ENCODE measurements at places on chromosomes 1 and 21.
A peak's percentile ranks its signal among the peaks of the same experiment; 100 is the strongest.

GRCh38 chr21:20645344-20645743 is 352.9 kb upstream of the NCAM2 start:
- DNase-seq, result no peak

GRCh38 chr1:204077979-204078696 is 5.2 kb downstream of the SOX13 start:
- no peak for DNase-seq

GRCh38 chr1:158180741-158181576 is at the start of gene CD1D:
Gene CD1D, plus strand, starts transcription at chr1:158180895. Its CDS starts 207 bp downstream, at chr1:158181102.
- DNase-seq, result peak; percentile 21

DNA sequence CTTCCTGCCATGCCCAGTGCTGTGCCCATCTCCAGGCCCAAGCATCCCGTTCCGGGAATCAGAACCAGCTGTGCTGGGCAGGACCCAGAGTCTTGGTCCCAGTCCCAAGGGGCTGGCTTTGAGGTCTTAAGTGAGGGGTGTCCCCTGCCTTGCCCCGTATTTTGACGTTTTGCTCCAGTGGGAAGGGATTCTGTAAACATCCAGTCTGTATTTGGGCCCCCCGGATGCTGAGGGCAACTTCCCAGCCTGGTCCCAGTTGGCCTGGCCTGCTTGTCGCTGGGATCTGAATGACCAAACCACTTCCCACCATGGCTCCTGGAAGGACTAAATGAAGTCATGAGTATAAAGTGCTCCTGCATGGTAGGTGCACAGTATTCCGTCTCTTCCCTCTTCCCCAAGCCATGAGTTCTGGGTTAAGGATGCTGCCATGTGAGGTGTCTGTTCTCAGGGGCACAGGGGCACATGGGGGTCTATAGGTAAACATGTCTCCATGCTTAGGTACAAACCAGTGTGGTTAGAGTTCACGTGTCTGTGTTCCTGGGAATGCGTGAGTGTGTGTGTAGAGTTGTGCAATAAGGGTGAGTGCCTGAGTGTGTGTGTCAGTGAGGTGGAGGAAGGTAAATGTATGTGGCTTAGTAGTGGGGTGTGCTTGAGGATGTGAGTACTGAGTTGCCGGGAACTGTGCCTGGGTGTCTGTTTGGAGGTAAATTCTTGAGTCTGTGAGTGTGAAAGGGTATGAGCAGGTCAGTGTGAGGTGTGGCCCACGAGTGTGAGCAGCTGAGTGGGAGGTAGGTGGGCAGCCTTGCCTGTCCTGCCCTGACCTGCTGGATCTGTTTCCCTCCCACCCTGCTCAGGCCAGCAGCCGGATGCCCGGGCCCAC is 1.5 kb downstream of the B4GALT2 start:
- no peak for DNase-seq

GRCh38 chr1:64877151-64877550 is 89.2 kb downstream of the JAK1 start:
- no peak for DNase-seq

DNA sequence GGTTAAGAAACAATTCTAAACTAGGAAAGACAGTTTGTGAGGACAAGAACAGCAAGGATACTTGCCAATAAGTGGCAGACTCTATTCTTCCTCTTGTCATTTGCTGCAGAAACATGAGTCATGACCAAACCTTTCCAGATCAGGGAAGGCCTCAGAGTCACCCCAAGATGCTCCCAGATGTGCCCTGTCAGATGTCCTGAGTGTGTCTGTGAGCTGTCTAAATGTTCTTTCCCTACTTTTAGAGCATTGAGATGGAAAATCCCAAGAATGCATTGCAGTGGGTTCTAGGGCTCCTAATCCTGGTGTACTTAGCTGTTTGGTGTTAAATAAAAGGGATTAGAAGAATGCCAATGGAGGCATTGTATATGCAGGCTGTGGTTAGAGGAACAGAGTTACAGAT is 57.5 kb upstream of the KIAA0040 start:
- DNase-seq, result no peak

DNA sequence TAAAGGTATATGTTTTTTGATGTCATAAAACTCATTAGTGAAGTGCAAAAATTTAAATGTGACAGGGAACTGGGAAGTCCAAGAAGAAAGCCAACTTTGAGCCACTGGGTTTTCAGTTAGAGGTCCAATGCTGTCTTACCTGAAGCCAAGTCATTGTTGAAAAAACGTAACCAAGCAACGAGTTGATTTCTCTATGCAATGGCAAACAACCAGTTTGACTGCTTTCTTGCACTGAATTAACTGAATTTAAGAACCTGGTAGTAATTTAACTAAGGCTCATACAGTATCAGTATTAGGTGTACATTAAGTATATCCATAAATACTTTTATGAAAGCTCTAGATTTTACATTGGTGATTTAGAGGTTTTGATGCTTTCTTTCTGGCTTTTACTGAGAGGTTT is 20.2 kb upstream of the S1PR1 start:
- no peak for DNase-seq

- peak; percentile 89 for DNase-seq
Observed at GRCh38 chr1:247111700-247112478, 7.7 kb upstream of the ZNF669 start.

DNA sequence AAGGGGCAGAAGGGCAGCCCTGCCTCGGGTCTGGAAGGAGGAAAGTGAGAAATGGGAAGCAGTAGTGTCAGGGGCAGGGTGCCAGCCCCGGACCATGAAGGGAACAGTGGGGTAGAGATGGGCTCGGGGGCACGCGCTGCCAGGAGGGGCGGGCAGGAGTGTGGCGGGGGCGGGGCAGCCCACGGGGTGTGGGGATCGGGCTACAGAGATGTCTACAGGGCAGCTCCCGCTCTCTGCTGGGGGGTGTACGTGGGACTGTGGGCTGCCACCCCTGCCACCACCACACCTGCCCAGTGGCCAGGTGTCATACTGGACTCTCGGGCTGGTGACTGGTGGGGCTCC is 7.4 kb downstream of the ARHGEF16 start:
- no peak for DNase-seq

DNA sequence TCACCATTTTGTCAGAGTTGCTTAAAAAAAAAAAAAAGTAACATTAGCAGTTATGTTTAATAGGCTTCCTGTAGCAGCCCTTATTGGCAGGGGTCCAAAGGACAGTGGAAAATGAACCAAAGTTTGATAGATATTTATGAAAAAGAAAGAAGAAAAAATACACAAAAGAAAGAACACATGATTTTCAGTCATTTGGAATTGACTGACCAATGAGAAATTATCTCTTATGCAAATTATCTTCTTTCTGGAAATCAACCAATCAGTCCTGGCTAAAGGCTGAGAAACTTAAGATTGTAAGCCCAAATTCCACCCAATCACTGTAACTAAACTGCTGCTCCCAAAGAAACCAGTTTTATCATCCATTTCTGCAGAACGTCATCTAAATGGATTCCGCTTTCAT is 282.4 kb downstream of the TM2D1 start:
- DNase-seq, result no peak

GRCh38 chr1:8578132-8578877 is 239.1 kb downstream of the RERE start:
- DNase-seq, result no peak

- DNase-seq, result peak; percentile 44
Observed at GRCh38 chr1:158999316-159000069, 10.2 kb upstream of the IFI16 start.

GRCh38 chr1:62508187-62508758 is 71.4 kb downstream of the USP1 start:
- peak; percentile 22 for DNase-seq

DNA sequence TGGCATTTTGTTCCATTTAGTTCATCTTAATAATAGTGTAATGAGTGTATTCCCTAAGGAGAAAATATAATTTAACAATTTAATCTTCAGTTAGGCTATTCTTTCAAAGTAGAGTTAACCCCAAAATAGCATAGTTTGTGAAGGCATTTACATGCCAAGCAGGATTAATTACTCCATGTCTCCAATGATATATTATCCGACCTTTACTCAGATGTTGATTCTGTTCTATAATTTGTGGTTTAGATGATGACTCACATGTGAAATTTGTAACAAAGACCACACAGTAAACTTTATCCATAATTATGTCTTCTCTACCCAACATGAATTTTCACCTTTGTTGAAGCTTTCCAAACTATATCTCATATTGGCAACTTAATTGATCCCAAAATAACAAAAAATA is 2065.2 kb downstream of the MRPL39 start:
- no peak for DNase-seq

DNA sequence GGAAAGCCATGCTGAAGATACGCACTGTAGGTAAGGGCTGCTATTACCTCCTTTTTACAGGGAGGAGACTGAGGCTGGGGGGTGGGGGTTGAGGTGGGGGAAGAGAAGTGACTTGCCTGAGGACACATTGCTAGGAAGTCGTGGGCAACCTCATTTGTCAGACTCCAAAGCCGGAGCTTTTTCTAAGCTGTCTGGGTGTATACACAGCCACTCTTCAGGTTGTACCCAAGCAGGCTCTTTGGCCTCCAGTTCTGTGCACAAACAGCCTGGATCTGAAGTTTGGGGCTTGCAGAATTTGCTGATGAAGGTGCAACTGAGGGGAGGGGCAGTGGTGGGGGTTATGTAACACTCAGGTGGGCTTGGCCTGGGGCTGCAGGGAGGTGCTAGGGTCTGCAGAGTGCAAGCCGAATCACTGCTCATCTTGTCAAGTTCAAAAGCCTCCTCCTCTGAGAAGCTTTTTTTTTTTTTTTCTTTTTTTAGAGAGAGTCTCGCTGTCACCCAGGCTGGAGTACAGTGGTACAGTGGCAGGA is 16.9 kb downstream of the TINAGL1 start:
- DNase-seq, result no peak

DNA sequence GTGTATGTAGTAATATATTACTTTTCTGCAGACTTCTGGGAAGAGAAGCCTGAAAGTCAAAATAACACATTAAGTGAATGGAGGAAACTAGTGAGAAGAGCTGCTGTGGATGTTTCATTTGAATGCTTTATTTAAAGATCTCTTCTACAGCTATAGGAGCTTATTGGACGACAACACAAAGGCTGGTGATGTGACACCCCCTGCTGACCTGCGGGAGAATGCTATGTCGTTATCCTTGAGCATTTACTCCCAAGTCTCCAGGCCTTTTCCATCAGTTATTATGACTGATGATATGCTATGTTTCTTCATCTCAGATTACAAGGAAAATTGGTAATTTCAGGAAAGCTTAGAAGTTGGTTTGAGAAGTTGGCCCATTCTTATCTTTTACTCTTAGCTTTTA is 22.3 kb upstream of the PLA2G4A start:
- DNase-seq, result no peak

- no peak for DNase-seq
Observed at GRCh38 chr1:203135636-203136305, 8.2 kb downstream of the ADORA1 start.

DNA sequence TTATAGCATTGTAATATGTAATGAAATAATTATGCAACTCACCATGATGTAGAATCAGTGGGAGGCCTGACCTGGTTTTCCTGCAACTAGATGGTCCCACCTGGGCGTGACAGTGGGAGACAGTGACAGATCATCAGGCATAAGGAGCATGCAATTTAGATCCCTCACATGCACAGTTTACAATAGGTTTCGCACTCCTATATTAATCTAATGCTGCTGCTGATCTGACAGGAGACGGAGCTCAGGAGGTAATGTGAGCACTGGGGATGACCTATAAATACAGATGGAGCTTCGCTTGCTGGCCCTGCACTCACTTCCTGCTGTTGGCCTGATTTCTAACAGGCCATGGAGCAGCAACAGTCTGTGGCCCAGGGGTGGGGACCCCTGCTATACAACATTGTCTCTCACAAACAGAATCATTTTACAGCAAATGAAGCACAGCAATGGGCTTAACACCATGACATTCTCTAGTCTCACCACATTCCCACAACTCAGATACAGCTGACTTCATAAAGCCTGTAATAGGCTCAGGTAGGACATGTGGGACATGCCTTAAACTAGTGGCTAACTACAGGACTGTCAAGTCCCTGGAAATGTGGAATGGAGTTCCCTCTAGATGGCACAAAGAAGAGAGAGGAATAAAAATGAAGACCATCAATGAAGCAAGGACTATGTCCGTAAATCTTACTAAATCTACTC is 40.7 kb upstream of the SLC5A9 start:
- no peak for DNase-seq

DNA sequence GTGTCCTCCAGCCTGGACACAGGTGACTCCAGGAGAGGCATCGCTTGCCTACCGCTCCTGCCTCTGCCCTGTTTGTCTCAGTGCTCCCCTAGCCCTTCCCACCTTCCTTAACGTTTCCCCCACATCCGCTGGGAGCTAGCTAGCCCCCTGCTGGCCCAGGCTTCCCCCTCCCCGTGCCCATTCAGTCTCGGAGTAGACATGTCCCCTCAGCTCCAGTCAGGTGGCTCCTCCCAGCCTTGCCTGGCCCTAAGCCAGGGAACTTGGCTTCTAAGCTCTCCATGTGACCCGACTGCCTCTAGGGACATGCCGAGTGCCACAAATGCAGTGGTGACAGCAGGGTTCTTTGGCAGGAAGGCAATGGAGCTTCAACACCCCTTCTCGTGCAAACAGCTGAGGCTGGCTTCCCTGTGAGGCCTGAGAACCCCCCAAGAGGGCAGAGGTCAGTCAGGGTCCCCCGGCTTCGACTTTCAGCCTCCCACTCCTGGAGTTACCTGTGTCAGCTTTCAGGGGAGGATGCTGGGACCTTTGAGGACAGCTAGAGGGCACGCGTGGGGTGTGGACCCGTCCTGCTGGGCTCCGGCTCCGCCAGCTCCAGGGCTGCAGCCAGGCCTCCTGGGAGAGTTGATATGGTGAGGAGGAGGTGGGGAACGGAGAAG is 16.2 kb downstream of the DRAXIN start:
- DNase-seq, result no peak

- no peak for DNase-seq
Observed at GRCh38 chr1:76443217-76443616, 368.7 kb downstream of the ST6GALNAC3 start.

DNA sequence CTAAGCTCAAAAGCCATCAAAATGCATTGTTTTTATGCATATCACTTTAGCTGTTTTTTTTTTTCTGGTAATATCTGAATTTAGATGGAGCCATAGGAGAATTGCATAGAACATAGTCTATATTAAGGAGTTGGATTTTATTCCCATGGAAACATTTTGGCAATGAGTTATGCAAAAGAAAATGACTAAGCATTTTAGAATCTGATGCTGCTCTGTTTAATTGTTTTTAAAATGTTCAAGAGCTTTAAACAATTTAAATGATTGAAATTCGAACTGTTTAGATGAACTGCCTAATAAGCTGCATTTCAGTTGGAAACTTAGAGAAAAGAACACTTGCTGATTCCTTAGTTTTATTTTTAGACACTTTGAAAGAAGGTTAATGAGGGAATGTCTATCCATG is 1531.5 kb upstream of the B3GALT2 start:
- no peak for DNase-seq

DNA sequence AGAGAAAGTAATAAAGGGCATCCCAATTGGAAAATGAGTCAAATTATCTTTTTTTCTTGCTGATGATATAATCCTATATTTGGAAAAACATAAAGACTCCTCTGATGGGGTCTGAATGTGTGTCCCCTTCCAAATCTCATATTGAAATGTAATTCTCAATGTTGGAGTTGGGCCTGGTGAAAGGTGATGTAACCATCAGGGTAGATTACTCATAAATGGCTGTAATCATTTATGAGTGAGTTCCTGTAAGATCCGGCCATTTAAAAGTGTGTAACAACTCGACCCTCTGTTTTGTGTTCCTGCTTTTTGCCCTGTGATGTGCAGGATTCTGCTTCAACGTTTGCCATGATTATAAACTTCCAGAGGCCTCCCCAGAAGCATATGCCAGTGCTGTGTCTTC is 44.3 kb upstream of the MAP1LC3C start:
- DNase-seq, result no peak

All from AG08396 (cell line).